OCI-LY7 (cell line): ENCODE measurements at places on chromosomes 16 and 17. TPM values are rescaled to one million over a fixed set of nuclear protein-coding genes. Genes with fewer than 3 reads are reported as not detected.

ARL17B gene
- total RNA-seq, result 29.1 and 29.7 TPM in 2 replicates

SMIM22 gene
- not detected in 2 replicates for total RNA-seq

ATP2A3 gene
- 322 and 353 TPM in 2 replicates for total RNA-seq

SLC16A3 gene
- 28.3 and 55.0 TPM in 2 replicates for total RNA-seq

GH2 gene
- total RNA-seq, result not detected in 2 replicates

CES4A gene
- total RNA-seq, result 0.38 and 0.41 TPM in 2 replicates

SPG7 gene
- total RNA-seq, result 106 and 121 TPM in 2 replicates

CD68 gene
- 0.44 and 0.72 TPM in 2 replicates for total RNA-seq

SLC13A2 gene
- total RNA-seq, result not detected in 2 replicates

UBE2Z gene
- total RNA-seq, result 81.1 and 81.2 TPM in 2 replicates
